ENCODE measurements at places on chromosomes 3 and 15. TPM values are rescaled to one million over a fixed set of nuclear protein-coding genes. Genes with fewer than 3 reads are reported as not detected.

- DNase-seq, result no peak
Observed at GRCh38 chr3:113659101-113659541, 37.3 kb downstream of the USF3 start.

The LRRIQ4 gene
- not detected for total RNA-seq

The IL17RB gene
- total RNA-seq, result 0.24 TPM

The ZNF710 gene
- total RNA-seq, result 16.3 TPM
